ENCODE measurements at places on chromosomes 6 and 20.

- no peak for DNase-seq
Measured at GRCh38 chr6:77095936-77096627, 367.2 kb downstream of the HTR1B start.

DNA sequence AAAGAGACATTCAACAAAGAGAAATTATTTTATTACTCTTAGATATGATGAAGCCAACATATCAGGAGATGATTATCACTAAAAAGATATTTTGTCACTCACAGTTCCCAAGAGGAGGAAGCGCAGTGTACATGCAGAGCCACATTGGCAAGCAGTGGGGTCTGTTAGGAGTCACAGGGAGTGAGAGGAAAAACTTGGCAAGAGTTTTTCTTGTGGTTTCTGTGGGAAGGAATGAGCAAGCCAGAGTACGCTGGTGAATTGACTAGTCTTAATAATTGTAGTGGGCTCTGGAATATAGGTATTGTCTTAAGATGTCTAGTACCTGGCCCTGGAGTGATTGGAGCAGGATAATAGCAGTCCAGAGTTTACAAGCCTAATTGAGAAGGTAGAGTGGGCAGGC is 1095.2 kb downstream of the GRIK2 start:
- DNase-seq: no peak

DNA sequence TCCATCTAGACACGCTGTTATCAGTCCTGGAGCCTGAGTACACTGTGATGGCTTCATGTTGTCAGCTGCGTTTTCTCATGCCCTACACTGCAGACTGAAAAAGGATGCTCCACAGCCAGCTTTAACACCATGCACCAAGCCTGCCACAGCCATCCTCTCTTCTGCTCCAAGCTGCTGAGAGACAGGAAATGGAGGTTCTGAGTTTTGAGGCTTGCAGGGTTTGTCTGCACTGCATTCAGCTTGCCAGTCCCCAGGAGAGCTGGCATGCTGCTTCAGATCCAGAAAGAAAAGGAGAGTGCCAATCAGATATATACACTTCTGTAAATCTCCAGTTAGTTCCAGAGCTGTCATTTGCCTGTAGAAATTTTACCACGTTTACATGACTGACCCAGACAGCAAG is 550.7 kb upstream of the FLRT3 start:
- no peak for DNase-seq

DNA sequence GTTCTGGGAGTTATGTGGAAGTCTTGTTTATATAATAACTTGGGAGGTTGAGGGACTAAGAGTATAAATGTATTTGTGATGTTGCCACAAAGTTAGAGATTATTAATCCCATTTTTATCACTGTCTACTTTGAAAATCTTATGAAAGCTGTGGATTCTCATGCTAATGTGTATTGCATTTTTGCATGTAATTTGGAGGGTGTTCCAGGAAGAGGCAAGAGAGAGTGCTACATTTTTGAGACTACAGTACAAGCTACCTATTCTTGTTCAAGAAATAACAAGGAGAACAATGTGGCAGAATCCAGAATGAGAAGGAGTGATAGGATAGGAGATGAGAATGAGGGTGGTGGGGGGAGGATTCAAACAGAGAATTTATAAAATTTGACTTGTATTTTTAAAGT is 34.9 kb downstream of the VTA1 start:
- no peak for DNase-seq

- no peak for DNase-seq
Measured at GRCh38 chr20:9032758-9033157, 36.1 kb upstream of the PLCB4 start.

DNA sequence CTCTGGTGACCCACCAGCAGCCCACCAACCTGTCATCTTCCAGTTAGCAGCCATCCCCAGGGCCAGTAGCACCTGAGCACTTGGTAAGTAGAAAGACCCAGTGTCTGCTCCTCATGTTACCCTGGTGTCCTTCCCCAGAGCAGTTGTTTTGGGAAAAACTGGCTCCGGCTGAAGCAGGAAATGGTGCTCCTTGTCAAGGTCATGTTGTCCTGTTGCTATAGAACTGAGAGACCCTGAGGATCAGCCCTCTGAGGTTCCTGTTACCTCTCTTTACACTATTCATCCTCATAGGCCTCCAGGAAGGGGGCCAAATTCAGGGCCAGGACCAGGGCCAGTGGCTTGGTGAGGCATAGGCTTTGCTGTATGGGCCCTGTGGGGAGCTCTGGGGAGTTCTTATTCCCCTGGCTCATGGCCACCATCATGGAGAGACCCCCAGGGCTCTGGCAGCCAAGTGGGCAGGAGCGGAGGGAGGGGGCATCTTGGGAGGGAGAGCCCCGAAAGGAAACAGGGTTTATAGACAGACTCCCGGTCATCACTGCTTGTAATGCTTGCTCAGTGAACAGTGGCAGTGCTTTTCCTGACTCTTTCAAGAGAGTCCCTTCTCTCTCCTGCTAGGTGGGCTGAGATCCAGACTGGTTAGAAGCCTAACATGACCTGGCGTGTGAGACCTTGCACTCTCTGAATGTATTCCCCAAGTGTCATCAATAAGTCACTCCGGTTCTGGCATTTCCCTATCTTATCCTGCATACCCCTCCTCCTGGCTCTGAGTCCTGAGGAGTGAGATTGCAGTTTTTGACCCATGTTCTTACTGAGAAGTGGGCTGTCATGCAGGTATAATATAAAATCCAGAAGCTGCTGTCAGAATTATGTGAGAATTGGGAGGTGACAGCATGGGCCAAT is 50.7 kb downstream of the PPARD start:
- DNase-seq: no peak

Data from activated naive CD4-positive, alpha-beta T cell treated with anti-CD3 and anti-CD28 coated beads, Interleukin-2, amount 50 U/mL, for 16 hours (primary cell).